Type B pancreatic cell (in vitro differentiated cells): ENCODE measurements at places on chromosomes 7 and 10. TPM values are rescaled to one million over a fixed set of nuclear protein-coding genes. Genes with fewer than 3 reads are reported as not detected.

SRRM3 gene
- total RNA-seq = 4.0 and 8.4 TPM in 2 replicates

TAS2R38 gene
- not detected in 2 replicates for total RNA-seq

HYAL4 gene
- 0.21 TPM in 1 of 2 replicates, not detected in the other for total RNA-seq

PRF1 gene
- not detected in 2 replicates for total RNA-seq

MMRN2 gene
- 4.0 and 5.5 TPM in 2 replicates for total RNA-seq

LRRC18 gene
- total RNA-seq = not detected in 2 replicates

FBXL13 gene
- 1.1 and 4.0 TPM in 2 replicates for total RNA-seq

CCDC136 gene
- 4.2 and 44.2 TPM in 2 replicates for total RNA-seq

- DNase-seq = no peak
Observed at GRCh38 chr10:80166581-80167470, 34.3 kb downstream of the PLAC9 start.

GRCh38 chr10:133527771-133528271 lies 658 bp downstream of the CYP2E1 start:
- no peak for DNase-seq

DNA sequence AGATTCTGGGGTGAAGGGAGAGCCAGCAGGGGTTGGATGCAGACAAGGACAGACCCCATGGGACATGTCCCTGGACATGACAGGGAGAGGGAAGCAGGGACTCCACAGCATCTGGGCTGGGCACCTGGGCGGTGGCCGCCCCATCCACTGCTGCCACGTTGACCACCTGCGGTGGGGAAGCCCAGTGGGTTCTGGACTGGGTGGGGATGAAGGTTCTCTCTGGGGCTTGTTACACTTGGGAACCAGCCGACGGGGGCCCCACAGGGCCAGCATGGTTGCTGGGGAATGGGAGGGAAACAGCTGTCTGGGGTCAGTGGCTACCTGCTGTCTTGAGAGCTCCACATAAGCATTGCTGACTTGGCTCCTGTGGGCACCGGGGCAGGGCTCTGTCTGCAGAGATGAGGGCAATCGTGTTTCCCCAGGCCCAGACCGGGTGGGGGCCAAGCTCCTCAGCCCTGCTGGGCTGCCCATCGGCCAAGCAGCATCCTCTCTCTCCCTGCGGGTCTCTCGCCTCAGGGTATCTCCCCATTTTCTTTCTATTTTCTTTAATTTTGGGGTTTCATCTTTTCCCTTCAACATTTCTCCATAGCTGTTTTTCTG lies 443.6 kb upstream of the PFKP start:
- no peak for DNase-seq

DNA sequence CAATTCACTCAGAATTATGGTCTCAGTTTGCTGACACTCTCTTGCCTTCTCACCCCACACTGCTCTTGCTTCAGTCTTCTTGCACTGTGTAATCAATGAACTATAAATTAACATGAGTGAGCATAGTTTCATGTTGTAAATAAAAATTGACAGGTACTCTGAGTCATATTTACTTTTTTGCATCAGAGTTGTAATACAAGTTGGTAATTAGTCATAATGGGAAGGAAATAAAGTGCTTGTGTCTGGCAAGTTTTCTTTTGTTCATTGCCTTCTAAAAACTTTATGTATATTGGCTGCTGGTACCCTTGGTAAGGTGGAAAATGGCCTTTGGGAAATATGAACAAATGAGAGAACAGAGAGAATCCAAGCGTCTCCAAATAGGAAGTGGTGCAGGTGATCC lies 169.3 kb upstream of the MAGI2 start:
- DNase-seq = no peak

GRCh38 chr7:118094044-118094443 lies 89.9 kb upstream of the LSM8 start:
- no peak for DNase-seq

GRCh38 chr10:133421336-133422222 lies 2.8 kb downstream of the SPRN start:
- no peak for DNase-seq

GRCh38 chr10:93079663-93080349 lies 6.1 kb downstream of the CYP26A1 start:
- peak; percentile 51 for DNase-seq

DNA sequence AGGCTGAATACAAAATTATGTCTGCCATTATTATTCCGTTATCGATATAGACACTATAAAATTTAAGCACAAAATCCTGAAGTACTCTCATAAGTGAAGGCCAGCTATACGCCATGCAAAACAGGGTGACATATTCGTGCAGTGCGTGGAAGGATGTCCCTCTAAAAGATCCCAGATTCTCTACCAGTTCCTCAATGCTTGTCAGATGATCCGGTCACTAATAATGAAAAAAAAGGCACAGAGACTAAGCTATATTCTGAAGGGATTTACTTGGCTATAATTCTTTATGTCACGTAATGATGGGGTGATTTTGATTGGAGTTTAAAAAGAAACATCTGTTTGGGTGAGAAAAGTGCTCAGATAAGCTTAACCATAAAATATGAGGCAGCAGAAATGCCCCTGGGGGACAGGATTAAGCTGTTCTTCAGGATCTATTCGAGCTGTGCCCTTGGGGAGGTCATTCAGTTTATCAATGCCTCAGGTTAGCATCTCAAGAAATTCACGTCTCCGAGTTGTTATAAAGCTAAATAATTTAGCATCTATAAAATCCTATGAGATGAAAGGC lies 229.7 kb upstream of the PITRM1 start:
- DNase-seq = no peak

DNA sequence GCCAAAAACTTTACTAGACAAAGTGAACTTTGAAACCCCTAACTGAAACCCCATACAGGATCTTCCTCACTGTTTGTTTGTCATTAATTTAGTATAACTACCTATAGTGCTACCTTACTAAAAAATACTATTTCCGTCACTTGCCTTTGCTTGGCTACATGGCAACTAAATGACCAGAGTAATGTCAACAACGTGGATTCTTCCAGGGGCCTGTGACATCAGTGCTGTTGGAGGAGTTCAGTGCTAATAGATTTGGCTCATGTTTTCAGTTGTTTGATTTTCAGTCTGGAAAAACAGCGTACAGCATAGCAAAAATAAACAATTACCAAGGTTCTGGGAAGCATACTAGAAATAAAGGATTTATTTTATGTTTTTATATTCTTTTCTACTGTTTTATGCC lies 3.0 kb upstream of the ASB15 start:
- no peak for DNase-seq

- no peak for DNase-seq
Observed at GRCh38 chr7:29853789-29854188, 47.5 kb downstream of the WIPF3 start.

GRCh38 chr10:12637649-12638048 lies 288.3 kb downstream of the CAMK1D start:
- no peak for DNase-seq

DNA sequence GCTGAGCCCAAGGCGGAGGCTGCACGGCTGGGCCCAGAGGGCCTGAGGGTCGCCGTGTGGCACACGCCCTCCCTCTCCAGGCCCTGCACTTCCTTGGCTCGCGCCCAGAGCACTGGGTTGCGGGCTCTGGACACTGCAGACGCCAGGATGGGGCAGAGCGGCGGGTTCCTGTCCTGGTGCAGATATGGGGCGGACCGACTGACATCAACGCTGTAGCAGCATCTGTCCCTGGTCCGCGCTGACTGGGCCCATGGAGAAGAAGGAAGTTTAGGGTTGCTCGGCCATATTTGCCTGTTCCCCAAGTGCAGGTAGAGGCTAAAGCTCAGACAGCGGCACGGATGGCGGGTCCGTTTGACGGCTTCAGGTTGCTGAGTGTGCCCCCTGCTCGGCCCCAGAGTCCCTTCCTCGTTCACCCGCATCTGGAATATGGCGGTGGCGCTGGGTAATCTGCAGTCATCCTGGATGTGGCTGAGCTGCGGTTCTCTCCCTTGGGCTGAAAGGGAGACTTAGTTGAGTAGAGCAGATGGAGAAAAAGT lies 116.1 kb downstream of the OR13A1 start:
- no peak for DNase-seq

DNA sequence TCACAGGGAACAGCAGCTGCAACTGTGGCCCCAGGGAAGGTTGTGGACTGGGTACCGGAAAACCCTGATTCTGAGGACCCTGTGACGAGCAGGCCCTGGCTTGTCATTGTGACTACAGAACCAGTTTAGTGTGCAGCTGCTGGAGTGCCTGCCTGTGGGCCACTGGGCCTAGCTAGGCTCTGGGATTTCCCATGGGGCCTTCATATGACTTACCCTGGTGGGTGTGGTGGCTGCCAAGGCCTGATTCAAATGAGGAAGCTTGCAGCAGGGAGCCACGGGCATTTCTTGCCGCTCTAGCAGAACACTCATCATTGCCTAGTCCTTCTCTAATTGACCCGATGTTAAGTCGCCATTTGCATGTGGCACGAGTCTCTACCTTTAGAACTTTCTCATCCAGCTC lies 14.7 kb upstream of the CAMK2G start:
- DNase-seq = no peak

GRCh38 chr10:32298075-32298812 lies 48.7 kb downstream of the EPC1 start:
- no peak for DNase-seq

DNA sequence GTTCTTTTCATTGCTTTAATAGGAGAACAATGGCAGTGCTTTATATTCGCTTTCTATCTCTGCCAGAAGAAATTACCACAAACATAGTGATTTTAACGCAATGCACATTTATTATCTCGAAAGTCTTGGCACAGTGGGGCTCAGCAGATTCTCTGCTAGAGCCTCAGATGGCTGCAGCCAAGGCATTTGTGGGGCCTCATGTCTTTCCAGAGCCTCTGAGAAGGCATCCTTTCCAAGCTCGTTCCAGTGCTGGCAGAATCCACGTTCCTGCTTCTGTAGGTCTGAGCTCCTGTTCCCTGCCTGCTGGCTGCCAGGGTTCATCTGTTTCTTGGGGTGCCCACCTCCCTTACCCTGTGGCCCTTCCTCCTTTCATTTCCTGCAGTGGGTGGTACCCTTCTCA lies 60.2 kb downstream of the LRRC18 start:
- no peak for DNase-seq

DNA sequence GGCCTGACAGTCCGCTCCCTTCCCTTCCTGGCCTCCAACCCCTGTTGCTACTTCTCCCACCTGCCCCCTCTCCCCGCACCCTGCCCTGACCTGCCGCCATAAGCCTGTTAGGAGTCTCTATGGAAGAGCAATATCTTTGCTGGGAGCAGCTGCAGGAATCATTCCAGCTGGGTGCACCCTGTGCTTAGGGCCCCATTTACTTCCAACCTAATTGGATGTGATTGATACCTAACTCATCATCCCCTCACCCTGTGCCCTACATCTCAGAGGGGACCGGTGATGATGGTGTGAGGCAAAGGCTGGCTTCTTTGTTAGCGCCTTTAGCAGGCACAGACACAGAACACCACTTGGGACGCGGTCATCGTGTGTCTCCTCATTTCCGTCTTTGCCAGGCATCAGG lies 80.0 kb upstream of the FAM180A start:
- no peak for DNase-seq

GRCh38 chr10:131920693-131921092 lies 19.9 kb downstream of the PPP2R2D start:
- DNase-seq = no peak

- DNase-seq = no peak
Observed at GRCh38 chr10:3814838-3815220, 29.8 kb upstream of the KLF6 start.

DNA sequence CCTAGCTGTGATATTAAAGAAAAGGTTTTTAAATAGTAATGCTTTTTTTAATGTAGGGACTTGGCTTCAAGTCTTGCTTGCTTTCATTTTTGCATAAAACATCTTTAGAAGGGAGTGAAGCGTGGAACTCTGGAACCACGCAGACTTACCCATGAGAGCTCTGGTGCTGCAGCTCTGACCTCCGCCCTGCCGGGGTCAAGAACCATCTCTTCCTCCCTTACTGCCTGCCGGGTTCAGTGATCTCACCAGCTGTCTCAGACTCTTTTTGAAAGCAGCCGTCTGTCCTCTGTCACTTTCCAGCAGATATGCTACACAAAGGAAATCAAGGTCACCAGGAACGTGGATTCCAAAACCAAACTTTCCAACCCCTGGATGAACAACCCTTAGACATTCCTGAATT lies 353.8 kb downstream of the GPR37 start:
- no peak for DNase-seq
